ENCODE measurements at places on chromosomes 2 and 18.

- DNase-seq: peak; percentile 60
These were observed 736.1 kb downstream of the GALR1 start for GRCh38 chr18:77985526-77986281.

- DNase-seq: no peak
These were observed 197.9 kb upstream of the SETBP1 start for GRCh38 chr18:44482761-44483160.

DNA sequence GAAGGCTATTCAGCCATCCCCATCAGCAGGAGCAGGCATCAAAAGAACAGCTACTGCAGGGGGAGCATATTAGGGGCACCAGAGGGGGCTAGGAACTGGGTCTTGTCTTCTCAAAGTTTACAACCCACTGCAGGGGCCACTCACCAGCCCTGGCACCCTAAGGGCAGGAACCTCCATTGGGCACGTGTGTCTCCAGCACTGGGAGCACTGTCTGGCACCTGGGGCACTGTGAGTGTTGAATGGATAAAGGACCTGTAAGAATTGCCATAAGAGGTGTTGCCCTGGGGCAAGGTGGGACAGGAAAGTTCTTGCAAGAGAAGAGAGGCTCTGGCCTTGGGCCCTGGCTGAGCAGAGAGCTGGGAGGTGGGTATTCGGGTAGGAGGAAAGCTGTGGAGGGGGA lies 1.4 kb upstream of the STEAP3 start:
- DNase-seq: no peak

DNA sequence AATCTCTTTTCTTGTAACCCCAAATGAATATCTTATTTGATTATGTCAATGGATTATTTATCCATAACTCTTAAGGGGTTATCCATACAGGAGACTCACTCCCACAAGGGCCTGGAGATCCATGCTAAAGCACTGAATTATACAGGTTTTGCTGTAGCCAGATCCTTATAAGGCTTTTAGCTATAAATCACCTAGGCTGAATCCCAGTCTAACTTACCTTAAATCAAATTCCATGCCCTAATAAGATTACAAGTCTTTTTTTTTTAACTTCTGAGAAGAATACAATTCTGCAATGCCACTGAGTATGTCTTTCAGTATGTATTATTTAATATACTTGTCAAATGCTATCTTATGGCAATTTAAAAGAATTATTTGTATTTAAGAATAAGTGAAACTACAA lies 340.5 kb downstream of the NBAS start:
- DNase-seq: no peak

GRCh38 chr2:135997380-135997779 lies 12.0 kb upstream of the DARS1 start:
- DNase-seq: peak; percentile 76

DNA sequence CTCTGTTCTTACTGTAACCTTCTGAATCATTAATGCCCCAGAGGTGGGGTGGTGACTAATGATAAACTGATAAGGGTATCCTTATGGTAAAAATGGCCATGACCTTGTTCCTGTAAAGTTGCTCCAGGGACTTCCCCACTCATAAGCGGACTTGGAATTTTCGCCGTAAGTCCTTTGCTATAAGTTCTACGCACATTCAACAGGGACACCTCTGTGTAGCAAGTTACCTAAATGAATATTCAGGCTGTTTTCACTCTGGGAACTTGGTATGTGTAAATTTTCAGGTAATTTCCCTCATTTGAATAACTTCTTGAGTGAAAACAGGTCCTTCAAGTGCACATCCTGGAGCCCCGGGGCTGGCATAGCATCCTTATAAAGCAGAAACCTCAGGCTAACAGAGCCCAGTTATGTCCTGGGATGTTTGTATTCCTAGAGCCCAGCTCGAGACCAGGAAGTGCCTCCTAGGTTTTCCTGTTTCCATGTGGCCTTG lies 9.4 kb upstream of the AGFG1 start:
- DNase-seq: no peak

DNA sequence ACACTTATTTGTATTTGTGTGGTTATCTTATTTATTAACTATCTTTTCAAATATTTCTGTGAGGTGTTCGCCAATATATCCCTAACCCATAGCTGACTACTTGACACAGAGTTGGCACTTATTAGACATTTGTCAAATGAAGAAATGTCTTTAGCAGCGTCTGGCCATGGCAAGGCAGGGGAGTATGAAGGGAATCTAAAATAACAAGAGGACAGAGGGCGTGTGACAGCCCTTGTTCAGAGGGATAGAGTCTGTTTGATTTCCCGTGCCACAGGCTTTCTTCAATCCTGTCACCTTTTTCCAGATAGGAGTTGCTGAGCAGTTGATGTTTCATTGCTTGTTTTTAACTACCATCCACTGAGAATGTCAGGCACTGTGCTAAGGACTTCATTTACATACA lies 53.6 kb upstream of the SLC39A10 start:
- no peak for DNase-seq

DNA sequence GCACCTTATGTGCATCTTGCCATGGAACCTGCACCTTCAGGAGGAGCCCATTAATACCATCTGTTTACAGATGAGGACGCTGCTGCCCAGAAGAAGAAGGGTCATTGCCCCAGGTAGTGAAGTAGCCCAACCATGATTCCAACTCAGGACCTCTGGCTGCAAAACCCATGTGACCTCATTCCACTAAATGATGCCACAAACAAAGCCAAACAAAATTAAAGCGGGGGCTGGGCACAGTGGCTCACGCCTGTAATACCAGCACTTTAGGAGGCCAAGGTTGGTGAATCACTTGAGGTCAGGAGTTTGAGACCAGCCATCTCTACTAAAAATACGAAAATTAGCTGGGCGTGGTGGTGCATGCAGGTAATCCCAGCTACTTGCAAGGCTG lies 202.1 kb downstream of the EIPR1 start:
- DNase-seq: no peak

- DNase-seq: no peak
These were observed 8.8 kb downstream of the RETREG2 start for GRCh38 chr2:219186754-219187456.

- peak; percentile 84 for DNase-seq
These were observed at the start of gene NRP2 for GRCh38 chr2:205682239-205682970. Gene NRP2, plus strand, starts transcription at chr2:205682501. Its CDS starts 790 bp downstream, at chr2:205683291.

GRCh38 chr2:42895134-42895790 lies 102.9 kb upstream of the HAAO start:
- no peak for DNase-seq

- no peak for DNase-seq
These were observed 794 bp downstream of the DLX2 start for GRCh38 chr2:172101821-172102390.

GRCh38 chr2:74094291-74094690 lies 53.4 kb downstream of the BOLA3 start:
- no peak for DNase-seq

GRCh38 chr2:176675271-176675949 lies 406.2 kb downstream of the MTX2 start:
- peak; percentile 43 for DNase-seq

DNA sequence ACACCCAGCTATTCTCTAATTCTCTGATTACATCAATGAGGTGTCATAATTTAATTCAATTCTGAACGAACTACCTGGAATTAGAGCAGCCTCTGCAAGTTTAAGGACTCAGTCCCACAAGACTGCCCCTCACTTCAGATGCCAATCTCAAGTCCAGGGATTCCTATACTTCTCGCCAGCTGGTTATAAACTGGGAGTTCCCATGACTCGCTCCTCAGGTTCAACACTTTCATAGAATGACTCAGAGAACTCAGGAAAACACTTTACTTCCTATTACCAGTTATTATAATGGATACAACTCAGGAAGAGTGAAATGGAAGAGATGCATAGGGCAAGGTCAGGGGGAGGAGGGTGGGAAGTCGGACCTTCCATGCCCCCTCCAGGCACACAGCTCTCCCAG lies 112.3 kb upstream of the ATP5MC3 start:
- no peak for DNase-seq

DNA sequence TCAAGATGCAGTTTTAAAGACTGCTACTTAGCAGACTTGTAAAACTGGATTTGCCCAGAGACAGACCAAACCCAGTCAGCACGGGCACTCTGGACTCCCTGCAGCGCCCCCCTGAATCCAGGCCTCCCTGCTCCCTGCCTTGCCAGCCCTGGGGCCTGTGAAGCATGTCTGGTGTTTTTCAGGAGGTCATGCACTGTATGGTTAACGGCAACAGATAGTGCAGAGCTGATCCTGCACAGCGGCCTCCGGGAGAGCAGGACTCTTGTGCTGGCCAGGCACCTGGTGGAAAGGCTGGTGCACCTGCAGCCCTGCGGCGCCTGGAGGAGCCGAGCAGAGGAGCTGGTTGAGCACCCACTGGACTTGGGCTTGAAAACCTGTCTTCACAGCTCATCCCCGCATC lies 30.4 kb downstream of the HDAC4 start:
- DNase-seq: no peak

- DNase-seq: no peak
These were observed 159.3 kb downstream of the GLI2 start for GRCh38 chr2:120894966-120895365.

GRCh38 chr2:219736209-219736608 lies 108.8 kb downstream of the SLC4A3 start:
- peak; percentile 36 for DNase-seq

DNA sequence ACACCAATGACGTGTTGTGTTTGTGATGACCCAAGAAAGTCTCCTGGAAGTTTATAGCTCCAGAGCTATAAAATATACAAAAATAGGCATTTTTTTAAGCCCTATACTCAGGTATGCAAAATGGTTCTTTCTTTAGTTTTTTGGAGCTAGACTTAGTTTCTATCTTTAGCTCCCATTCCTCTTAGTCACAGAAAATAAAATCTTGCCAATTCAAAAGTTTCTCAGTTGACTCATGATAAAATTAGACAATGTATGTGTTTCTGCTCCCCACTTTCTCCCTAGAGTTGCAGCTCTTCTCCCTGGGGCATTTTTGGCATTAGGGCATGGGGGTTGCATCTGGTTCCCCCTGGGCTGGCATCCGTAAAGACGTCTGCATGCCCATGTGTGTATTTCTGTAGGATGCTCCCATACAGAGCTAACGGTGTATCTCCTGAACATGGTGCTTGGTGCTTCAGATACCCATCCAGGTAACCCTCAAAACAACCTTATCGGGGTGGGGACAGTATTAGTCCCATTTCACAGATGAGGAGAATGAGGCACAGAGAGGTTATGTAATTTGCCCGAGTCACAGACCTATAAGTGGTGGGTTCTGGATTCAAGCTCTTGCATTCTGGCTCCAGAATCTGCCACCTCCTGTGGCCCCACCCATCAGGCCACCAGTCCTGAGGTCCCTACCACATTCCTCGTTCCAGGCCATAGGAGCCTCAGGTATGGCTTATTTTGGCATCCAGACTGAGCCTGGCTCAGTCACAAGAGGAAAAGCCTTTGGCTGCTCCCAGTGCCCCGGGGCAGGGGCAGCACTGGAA lies 43.1 kb upstream of the ASAP2 start:
- no peak for DNase-seq

- DNase-seq: no peak
These were observed 92.5 kb upstream of the ZNF532 start for GRCh38 chr18:58772161-58772560.

DNA sequence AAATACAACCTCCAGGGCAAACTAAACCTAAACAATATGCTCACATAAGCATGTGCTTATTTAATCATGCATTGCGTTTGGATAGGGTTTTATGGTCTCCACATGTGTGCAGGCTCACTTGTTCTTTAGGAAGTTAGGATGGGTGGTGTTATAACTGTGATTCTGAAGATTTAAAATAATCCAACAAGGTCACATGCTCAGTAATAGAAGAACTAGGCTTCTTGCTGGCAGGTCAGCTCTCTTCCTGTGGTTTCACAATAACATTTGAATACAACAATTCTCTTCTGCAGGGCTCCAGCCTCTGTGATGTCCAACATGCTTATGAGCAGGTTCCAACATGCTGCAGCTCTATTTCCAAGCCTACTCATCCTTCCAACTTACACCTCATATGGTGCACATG lies 84.0 kb downstream of the MYL12B start:
- no peak for DNase-seq

DNA sequence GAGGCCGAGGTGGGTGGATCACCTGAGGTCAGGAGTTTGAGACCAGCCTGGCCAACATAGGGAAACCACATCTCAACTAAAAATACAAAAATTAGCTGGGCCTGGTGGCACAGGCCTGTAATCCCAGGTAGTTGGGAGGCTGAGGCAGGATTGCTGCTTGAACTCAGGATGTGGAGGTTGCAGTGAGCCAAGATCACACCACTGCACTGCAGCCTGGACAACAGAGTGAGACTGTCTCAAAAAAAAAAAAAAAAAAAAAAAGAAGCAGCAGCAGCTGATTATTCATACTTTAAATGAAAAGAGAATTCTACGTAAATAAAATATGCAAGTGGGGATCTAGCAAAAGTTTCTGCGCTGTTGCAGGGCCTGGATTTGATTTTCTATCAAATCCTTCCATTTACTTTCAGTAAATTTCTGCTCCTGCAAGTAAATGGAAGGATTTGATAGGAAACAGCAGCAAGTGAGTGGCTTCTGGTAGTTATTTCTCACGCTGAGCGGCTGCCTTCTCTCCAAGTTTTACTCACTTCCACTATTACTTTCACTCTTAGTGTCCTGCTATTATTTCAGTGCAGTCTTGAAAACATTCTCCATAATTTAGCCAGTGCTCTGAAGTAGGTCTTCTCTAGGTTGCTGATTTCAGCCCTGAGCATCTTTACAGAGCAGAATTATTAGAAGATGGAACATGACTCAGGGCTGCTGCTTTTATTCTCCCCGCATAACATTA lies 68.4 kb downstream of the SLC16A14 start:
- DNase-seq: no peak

Data from NCI-H146 (cell line).